ENCODE measurements at places on chromosomes 2 and 18.

DNA sequence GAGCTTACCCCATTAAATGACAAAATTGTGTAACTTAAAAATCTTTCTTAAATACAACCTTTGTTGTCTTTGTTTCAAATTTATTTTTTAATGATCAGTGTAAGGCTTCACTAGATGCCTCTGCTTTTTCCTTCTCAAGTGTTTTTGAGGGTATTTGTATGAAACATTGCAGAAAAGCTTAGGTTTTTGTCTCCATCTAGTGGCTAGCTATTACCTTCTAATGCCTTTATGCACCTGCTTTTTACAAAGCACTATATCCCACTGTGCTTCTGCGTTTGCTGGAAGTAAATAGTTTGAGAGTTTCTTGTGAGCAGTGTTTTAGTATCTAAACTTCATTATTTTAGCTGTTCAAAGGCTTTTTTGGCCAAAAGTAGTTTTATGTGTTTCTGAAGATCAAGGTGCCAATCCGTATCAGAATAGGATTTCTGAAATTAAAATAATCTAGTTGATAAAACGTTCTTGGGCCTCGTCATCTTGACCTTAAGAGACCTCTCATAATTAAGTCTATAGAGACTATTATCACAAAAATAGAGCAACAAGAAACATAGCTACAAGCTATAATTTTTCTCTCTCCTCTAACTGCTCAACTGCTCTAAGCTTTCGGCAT is 47.0 kb downstream of the IWS1 start:
- no peak for DNase-seq

DNA sequence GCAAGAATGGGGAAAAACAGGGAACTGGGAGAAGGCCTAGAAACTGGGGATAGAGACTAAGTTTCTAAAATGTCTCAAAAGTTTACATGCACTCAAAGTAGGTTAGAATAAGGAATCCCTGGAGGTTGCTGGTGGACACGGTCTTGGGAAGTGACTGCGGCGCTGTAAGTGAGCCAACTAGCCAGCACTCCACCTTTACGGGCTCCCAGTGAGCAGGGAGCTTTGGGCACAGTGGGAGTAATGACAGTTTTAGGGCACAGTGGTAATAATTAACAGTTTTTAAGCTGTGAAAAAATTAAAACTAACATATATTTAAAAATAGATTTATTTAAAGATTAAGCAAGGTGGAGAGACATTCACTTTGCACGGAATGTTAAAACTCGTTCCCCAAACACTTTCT is 20.9 kb upstream of the CD302 start:
- DNase-seq = no peak

- no peak for DNase-seq
Observed at GRCh38 chr2:160252278-160252887, 52.3 kb upstream of the ITGB6 start.

- DNase-seq = no peak
Observed at GRCh38 chr2:230137902-230138539, 69.3 kb upstream of the SLC16A14 start.

- no peak for DNase-seq
Observed at GRCh38 chr2:60313470-60314172, 239.8 kb downstream of the BCL11A start.

DNA sequence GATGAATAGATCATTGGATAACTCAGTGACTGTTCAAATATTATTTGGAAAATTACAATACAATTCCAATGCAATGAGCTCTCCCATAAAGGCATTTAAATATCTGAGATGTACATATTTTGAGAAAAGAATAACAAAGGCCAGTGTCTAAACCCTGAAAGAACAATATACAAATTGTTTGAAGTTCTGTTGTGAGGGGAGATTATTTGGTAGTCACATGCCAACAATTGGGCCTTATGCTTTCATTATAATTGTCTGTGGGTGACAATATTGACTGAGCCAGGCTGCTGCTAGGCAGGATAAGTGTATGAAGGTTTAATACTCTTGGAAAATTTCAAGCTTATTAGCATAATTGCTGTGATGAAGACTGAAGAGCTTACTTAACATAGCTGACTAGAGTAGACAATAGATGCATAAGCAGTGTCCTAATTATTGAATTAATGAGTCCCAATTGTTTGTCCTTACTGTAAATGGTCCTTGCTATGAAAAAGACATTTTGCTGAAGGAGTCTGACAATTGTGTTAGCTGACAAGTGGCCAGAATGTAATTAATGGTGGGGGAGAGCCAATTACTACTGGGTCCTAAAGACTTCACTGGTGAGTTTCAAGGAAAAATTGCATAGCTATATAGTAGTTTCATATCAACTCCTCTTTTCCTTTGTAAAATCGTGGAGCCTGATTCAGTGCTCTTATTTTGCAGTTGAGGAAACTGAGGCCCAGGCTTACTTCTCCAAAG is 5.0 kb upstream of the SMAD2 start:
- DNase-seq = no peak

DNA sequence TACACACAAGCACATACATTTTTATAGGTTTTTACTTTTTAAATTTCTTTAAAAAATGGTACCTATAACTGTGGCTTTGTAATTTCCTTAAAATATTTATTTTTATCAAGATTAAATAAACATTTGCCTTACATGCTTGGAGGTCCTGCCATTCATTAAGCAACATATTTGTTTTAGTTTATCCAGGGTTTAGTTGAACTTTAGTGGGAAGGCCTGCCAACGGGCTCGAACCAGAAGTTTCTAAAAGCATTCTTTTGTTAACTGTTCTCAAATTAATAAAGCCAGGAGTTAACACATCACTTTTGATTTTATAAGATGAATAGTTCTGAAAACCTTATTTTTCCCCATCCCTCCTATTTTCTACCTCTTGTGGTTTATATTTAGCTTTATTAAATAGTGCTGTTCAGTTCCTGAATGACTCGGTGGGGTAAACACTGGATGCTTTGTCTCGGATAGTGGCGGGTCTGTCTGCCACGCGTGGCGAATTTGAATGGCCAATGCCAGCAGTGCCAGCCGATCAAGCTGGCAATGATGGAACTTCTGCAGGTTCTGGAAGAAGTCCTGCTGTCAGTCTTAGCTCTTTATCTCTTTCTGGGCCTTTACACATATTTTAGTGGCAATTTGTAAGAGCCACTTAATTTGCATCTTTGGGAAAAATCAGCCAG is 32.2 kb downstream of the SH3YL1 start:
- no peak for DNase-seq

DNA sequence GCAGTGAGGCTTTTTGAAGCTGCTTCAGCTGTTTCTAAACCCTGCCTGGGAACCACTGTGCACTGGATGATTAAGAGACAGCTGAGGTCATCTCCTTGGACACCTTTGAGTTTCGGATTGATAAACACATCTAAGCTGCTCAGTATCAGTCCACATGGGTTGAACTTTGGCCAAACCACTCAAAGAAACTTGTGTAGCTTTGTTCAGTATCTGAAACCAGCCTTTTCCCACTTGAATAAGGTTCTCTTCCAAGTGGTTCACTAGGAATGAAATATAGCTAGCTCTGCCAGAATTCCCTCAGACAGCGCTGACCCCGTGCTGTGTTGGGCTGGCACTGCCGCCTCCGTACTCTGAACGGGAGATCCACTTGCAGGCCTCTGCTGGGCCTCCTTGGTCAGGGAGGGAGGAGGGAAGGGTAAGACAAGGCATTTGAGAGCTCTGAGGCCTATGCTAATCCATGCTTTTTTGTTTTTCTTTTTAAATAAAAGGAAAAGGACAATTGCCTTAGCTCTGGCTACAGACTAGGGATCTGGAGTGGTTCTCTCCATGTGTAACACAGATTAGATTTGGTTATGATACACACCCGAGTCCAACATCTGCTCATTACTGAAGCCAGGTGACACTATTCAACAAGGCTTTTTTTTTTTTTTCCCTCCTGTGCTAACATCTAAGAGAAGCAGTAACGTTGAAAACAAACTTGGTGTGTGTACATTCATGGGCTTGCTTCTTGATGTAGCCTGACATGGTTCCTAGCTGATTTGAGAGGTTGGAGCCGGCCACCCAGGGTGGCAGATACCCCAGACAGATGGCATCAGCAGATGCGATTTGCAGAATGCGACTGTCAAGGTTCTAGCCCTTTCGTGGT is 67.7 kb downstream of the NCK2 start:
- DNase-seq = no peak

DNA sequence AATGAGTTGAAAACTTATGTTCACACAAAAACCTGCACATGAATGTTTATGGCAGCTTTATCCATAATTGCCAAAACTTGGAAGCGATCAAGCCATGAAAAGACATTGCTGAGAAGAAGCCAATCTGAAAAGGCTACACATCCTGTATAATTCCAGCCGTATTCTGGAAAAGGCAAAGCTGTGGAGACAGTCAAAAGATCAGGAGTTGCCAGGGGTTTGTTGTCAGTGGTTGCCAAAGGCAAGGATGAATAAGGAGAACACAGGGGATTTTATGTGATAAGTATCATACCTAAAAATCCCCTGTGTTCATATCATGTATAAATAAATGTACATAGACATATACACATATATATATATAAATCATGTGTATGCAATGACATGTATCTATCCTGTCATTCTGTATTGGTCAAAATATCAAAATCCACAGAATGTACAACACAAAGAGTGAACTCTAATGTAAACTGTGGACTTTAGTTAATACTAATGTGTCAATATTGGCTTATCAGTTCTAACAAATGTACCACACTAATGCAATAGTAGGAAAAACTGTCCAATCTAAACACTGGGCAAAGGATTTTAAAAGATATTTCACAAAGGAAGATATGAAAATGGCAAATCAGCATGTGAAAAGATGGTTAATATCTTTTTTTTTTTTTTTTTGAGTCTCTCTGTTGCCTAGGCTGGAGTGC is 75.8 kb downstream of the PTRHD1 start:
- no peak for DNase-seq

GRCh38 chr2:46497766-46498165 is 18.4 kb downstream of the TMEM247 start:
- DNase-seq = no peak

DNA sequence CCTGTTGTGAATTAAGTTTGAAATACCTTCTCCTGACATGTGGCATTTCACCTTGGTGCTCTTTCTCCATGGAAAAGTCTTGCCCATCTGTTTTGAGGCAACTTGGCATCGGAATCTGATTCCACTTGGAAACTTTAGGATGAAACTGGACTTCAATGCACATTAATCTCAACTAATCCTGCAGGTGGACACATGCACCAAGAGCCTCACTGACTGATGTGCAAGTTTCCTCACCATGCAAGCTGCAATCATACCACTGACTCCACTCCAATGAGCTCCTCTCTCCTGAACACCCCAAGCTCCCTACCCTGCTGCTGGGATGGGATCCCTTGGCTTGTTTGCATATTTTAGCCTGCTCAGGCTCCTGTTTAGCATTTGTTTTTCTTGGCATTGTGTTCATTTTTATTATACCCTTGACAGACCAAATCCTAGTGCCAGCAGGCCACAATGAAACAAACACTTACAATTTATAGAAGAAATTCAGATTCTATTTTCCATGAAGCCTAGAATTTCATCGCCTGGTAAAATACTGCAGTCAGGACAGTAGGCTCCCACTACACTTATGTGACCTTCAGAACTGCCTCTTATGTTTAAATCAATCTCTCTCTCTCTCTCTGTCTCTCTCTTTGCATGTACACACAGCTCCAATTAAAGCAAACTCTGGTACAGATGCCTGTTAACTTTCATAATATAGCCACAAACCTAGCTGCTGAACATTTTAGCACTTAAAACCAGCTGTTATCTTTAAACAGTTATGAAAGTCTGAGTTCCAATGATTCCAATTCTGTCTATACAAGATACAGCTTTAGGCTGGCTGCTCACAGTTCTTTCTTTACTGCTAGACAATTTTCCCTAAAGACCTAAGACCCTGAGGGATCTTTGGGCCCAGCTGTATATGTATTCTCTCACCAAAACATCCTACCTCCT is 141.5 kb downstream of the OSR1 start:
- no peak for DNase-seq

GRCh38 chr18:28723506-28723905 is 546.6 kb upstream of the CDH2 start:
- DNase-seq = no peak

DNA sequence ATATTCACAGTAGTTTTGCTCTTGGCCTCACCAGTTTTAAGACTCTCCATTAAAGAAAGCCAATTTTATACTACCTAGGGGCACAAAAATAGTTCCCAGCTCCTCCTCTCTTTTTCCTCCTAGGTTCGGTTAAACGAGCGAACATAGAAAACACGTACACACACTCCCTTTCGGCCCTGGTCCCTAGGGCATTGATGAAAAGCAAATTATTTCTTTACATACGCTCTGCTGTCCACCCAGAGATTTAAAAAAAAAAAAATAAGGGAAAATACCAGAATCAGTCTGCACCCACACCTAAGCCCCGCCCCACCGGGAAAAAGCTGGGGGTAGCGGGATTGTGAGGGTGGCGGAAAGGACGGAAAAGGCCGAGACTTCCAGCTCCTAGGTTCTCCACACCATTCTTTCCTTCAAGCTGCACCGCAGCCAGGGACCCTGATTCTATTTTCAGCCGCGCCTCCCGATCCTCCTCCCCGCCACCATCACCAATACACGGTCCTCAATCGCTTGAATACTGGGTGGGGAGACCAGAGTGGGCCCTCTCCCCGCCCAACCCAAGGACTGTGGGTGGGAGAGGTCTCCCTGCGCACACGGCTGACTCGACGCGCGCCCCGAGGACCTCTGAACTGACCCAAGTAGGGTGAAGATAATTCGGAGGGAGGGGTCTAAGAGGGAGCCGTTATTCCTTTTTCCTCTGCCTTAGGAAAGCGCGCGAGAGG is 769 bp downstream of the ATF2 start:
- peak; percentile 4 for DNase-seq

DNA sequence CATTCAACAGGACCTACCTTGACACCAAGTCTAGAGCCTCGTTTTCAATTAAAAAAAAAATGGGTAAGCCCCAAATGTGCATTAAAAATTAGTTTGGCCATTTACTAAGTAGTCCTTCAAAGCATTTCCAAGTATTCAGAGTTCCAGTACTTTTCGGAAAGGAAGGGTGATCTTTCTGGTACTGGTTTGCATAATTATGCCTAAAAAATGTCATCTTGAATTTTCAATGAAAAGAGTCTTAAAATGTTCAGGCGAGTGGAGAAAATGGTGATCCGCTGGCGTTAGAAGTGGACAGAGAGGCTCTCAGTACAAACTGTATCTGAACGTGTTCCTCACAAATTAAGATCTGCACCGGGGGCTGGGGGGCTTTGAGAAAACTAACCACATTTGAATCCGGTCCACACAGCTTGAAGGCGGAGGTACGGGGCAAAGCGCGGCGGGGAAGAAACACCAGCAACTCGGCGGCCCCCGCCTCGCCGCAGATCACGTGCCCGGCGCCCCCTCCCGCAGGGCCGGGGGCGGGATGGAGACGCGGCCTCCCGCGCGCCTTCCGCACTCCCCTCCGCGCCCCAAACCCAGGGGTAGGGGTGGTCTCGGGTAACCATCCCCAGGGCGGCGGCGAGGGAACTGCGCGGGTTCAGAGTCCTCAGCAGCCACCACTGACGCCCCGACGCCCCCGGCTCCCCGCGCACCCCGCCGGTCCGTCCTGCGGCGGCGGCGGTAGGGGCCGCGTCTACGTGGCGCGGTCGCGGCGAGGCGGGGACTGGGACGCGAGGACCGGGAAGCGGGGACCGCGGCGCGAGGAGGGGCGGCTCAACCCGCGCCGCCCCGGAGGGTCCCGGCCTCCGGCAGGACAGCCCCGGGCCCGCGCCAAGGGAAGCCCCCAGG is 564 bp downstream of the LPIN2 start:
- peak; percentile 40 for DNase-seq

Measured in activated T-cell treated with anti-CD3 and anti-CD28 coated beads for 4 hours (primary cell).